ENCODE measurements at places on chromosomes 5 and 9.

- DNase-seq, result no peak
Measured at GRCh38 chr9:33437898-33438297, 9.5 kb downstream of the AQP3 start.

DNA sequence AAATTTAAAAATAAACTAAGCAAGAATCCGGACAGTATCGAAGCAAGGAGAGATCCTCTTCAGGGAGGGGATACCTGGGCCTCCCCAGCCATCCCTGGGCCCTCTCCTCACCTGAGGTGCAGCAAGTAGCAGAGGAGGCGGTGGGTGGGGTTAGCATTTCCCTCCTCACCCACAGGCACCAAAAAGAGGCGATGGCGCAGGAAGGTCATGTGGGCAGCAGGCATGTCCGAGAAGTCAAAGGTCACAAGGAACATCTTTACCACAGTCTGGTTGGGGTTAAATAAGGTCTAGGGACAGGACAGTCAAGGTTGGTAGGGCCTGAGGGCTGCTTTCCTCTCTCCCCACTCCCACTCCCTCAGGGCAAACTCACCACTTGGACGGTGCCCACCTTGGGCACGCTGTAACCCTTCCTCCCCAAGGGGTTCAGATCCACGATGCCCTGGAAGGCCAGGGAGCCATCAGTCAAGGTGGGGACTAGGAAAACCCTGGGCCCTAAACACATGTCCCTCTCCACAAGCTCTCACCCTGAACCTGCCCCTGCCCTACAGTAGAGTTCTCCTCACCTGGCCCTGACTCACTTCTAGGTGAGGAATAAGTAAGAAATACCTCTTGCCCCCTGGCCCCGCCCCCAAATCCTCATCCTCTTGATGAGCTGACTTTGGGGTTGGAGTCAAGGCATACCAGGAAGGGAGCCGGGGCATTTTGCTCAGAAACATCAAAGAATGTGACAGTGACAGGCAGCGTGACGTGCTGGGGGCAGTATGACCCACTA lies 2.8 kb upstream of the STOML2 start:
- DNase-seq, result no peak

DNA sequence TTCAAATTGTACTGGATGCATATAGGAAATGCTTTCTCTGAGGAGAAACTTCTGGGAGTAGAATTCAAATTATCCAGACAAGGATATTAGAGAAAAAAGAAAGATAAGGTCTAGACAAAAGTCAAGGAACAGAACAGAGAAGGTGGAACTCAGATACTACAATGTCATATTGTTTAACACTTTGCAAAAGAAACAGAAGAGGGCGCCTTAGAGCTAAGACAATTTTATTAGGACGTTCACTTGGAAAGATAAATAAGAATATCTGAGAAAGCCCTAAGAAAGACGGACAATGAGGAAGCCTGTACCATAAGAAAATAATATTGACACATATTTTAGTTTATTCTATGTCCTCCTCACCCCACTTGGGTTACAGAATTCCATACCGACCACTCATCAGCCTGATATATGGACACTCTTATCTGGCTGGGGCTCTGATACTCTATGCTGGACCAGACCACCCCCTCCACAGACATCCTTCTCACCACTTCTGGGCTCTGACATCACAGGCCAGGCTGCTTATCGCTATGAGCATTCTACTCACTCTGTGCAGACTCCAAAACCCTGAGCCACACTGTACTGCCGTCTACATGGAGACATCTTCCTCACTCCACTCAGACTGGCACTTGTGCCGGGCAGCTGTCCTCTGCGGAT lies 9.1 kb upstream of the AK3 start:
- DNase-seq, result peak; percentile 7

- peak; percentile 3 for DNase-seq
Measured at GRCh38 chr9:4548811-4549725, 58.8 kb downstream of the SLC1A1 start.

- no peak for DNase-seq
Measured at GRCh38 chr5:53464722-53465121, 15.7 kb upstream of the FST start.

GRCh38 chr5:33230467-33231078 lies 210.2 kb upstream of the TARS1 start:
- DNase-seq, result no peak

Measured in DMS53 (cell line).